ENCODE measurements at places on chromosomes 2 and 18.

DNA sequence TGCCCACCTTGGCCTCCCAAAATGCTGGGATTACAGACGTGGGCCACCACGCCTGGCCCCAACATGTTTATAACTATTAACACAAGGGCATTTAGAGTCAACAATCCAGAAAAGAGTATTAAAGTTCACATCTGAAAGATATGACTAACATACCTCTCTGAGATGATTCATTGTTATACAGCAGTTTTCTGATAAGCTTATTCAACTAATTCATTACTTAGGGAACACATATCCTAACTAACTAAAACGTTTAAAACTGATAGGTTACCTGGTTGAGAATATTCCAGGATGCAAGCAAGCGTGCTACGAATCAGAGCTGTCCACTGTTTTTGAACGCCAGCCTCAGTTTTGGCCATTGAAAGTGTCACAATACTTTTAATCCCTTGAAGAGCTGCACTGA is 34.0 kb upstream of the STRN start:
- no peak for DNase-seq

GRCh38 chr2:122273785-122274419 is 518.5 kb downstream of the TSN start:
- no peak for DNase-seq

DNA sequence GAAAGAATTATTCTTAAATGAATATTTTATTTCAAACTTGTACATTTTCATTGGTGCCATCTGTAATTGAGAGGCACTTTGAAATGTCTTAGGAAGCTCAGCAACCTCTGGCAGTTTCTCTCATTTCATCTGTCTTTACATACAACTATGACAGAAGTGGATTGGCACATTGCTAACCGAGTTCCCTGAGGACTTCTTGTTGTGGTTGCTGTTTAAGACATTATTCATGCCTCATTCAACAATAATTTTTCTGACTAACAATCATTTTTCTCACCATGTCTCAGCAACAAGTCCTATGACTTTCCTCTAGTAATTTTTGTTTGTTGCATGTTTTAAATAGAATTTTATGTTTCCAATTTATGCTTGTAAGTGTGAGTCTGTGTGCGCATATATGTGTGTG is 284.0 kb upstream of the CWC22 start:
- peak; percentile 44 for DNase-seq

DNA sequence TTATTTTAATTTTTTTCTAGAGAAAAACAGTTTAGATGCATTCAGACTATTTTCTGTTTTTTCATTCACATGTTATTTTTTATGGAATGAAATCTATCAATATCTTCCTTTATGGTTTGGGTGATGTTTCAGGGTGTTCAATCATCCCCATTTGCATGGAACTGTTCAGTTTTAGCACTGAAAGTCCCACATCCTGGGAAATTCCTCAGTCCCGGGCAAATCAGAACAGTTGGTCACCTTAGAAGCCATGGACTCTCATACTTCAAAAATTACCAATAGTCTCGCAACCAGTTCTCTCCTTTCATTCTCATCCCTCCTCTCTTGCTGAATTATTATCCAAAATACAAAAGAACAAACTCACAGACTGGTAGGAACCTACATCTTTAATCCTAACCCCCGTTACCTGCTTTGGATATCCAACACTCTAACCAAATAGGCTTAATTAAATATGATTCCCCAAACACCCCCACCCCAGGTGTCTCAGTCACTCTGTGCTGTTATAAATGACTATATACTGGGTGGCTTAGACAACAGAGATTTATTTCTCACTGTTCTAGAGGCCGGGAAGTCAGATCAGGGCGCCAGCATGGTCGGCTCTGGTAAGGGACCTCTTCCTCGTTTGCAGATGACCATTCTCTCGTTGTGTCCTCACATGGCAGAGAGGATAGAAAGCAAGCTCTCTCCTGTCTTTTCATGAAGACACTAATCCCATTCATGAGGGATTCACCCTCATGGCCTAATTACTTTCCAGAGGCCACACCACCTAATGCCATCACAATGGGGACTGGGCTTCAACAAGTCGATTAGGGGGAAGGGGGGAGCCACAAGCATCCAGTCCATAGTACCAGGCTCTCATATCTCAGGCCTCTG is 57.7 kb upstream of the SLC1A4 start:
- no peak for DNase-seq

DNA sequence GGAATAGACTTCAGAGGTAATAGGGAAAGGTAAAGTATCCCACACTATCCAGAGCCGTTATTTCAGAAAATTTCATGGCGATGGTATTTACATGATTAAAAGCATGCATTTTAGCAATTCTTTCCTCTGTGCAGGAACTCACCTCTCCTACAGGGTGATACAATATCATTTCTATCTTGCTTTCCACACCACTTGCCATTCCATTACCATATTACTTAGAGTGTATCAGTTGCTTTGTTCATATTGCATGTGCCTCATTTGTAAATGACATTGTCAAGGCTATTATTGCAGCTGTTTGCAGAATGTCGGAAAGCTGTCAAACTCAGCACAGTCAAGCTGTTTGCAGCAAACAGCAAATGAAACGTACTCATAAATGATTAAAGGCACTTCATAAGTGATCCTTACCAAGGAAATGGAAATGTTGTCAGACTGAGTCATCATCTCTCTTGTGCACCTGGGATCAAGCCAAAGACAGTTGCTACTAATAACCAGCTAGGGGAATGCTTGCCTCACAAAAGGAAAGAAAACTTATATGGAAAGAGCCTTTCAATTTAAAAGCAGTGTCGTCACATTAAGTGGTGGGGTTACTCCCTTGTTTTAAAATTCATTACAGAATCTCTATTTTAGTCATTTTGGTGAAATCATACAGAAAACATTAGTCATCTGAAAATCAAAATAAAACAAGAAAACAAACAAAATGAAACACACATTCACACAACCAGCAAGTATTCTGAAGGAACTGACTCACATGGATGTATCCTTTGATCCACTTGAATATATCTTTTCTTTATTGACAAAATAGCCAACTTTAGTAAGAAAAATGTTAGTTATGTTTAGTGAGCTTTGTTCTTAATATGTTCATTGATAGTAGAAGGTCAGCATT is 1064.1 kb upstream of the CNTNAP5 start:
- no peak for DNase-seq

Measured in NCI-H2171 (cell line).